NCI-H748 treated with DMSO at 0.1 percent for 48 hours (cell line): ENCODE measurements at places on chromosomes 2 and 18.

GRCh38 chr2:218073185-218073584, 4.1 kb downstream of the RUFY4 start:
- DNase-seq = no peak

DNA sequence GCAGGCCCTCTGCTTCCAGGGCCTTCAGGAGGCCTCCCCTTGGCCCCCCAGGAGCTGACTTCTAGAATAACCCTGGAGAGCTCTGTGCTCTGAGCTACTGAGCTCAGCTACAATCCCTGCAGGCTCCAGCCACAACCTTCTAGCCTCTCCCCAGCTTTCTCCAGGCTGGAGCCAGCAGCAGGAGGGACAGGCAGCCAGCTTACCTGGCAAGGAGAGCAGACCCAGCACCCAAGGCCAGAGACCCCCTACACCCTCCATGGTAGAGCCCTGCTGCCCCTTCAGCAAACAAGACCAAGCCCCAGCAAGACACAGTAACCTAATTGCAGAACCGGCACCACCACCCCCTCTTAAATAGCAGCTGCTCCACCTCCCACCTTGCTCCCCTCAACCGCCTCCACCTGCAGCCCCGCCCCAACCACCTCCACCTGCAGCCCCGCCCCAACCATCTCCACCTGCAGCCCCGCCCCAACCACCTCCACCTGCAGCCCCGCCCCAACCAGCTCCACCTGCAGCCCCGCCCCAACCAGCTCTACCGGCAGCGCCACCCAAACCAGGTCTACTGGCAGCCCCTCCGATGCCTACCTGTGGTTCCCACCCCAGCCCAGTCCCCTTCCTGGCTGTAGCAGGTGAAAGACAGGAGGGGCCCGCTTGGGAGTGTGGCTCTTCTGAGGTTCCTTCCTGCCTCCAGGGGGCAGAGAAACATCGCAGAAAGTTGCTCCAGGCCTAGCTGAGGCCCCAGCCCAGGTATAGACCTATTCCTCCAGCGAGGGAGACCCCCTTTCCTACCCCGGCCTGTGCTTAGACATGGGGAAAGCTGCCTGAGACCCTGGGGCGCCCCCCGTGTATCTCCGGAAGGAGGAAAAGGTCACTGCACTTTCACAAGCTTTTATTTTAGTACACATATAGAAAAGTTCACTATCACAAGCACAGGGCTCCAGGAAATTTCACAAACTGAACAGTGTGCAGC, at the start of gene ASTL:
ASTL (minus strand) TSS at position 324 of the 967 bp plus-strand sequence; CDS start at position 258, 66 bp downstream.
- DNase-seq = peak; percentile 40

DNA sequence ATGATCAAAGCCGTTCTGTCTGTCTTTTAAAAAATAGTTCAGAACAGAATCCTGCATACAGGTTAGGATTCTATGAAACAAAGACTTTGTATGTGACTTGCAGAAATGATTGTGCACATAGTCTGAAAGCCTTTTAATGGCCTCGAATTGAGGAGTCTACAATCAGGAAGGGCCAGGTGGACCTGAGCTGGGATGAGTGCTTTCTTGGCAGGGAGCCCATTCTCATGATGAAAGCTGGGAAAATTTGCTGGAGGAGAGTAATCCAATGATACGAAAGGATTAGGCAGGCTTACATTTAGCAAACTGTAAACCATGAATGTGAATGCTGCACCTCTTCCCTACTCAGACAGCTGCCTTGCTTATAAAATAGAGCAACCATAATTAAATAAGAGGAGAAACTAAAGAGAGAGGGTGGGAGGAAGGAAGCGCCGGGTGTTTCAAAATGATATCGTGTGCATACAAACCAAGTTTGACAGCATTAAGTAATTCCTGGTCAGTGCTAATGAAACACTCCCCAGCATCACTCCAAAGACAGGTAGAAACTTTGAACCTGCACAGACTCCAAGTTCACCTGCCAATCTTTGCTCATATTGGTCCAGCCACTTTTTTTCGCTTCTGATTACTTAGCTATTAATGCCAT, 23.7 kb upstream of the CXCR4 start:
- peak; percentile 94 for DNase-seq

- DNase-seq = peak; percentile 37
Observed at GRCh38 chr2:178419123-178419522, 31.9 kb downstream of the PRKRA start.

GRCh38 chr18:44793194-44793593, 112.5 kb downstream of the SETBP1 start:
- DNase-seq = no peak

- no peak for DNase-seq
Observed at GRCh38 chr18:39770399-39770798, 2184.6 kb upstream of the PIK3C3 start.

- no peak for DNase-seq
Observed at GRCh38 chr2:182895798-182896197, 29.4 kb upstream of the FRZB start.

DNA sequence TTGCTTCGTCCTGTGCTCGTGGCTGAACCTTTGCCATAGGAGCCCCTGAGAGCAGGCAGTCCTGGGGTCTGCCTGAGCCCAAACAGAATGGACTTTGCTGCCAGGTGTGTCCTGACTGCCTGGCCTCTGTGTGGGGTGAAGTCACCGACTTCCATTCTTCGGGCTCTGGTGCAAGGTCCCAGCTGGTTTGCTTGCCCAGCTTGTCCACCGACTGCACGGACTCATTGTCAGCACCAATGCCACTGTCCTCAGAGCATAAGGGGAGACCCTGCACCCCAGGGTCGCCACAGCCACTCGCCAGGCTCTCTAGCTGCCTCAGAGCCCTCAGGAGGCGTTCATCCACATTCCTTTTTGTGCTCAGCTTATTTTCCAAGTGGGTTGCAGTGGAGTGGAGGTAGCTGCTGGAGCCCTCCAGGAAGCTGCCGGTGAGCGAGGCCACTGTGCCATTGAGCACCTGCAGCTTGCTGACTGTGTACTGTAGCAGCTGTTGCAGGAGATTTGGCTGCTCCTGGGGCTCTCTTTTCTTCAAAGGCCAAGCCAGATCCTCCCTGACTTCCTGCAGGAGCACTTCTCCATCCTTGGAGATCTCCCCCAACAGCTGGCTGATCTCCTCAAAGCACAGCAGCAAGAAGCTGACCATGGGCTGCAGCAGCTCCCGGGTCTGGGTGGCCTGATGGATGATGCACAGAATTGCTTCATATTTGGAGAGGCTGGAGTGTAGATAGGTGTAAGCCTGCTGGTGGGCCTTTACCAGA, 1.2 kb downstream of the PCARE start:
- no peak for DNase-seq

GRCh38 chr2:32792416-32792815, 154.3 kb upstream of the LTBP1 start:
- DNase-seq = no peak

- DNase-seq = no peak
Observed at GRCh38 chr2:46387886-46388515, 90.8 kb downstream of the EPAS1 start.

GRCh38 chr2:101113441-101114267, 37.5 kb downstream of the TBC1D8 start:
- DNase-seq = peak; percentile 78

GRCh38 chr2:127674241-127675209, 805 bp downstream of the LIMS2 start:
- DNase-seq = no peak

GRCh38 chr18:69754108-69754507, 193.6 kb downstream of the CD226 start:
- DNase-seq = no peak

DNA sequence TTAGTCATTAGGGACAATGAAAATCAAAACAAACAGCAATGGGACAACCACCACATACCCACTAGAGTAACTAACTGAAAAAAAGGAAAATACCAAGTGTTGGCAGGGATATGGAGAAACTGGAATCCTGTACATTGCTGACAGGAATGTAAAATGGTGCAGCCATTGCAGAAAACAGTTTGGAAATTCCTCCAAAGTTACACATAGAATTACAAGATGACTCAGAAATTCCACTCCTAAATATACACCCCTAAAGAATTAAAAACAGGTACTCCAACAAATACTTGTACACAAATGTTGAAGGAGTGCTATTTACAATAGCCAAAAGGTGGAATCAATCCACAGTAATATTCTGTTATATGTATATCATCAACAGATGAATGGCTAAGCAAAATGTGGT, 110.9 kb downstream of the ROCK1 start:
- no peak for DNase-seq

DNA sequence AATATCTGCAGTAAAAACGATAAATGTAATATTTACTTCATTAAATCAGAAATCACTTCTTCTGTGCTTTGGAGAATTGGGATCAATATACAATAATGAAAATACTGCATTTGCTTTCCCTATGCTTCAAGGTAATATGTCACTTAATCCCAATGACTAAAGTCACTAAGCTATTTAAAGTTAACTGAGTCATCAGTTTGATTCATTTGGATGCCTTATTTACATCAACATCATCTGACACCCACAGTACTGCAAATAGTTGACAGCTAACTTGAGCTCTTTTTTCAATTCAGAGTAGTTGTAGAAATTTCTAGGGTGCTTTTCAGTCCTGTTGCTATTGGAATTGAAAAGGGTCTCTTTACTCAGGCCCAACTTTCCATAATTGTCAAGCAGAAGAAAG, 776.9 kb upstream of the FSHR start:
- DNase-seq = no peak

DNA sequence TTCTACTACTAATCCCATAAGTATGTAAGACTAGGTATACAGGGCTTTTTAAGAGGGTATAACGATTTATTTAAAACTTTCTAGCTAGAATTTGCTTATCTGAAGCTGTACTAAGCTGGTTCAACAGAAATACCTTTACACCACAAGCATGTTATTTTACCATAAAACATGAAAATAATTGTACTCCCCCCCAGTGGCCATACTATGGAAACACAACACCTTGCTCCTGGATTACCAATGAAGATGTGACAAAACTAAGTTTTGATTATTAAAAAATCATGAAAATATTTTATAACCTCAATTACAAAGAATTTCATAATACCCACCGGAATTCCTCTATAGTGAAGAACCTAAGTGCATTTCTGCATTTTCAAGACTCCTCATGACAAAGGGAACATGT, 27.3 kb downstream of the LPIN2 start:
- DNase-seq = no peak

DNA sequence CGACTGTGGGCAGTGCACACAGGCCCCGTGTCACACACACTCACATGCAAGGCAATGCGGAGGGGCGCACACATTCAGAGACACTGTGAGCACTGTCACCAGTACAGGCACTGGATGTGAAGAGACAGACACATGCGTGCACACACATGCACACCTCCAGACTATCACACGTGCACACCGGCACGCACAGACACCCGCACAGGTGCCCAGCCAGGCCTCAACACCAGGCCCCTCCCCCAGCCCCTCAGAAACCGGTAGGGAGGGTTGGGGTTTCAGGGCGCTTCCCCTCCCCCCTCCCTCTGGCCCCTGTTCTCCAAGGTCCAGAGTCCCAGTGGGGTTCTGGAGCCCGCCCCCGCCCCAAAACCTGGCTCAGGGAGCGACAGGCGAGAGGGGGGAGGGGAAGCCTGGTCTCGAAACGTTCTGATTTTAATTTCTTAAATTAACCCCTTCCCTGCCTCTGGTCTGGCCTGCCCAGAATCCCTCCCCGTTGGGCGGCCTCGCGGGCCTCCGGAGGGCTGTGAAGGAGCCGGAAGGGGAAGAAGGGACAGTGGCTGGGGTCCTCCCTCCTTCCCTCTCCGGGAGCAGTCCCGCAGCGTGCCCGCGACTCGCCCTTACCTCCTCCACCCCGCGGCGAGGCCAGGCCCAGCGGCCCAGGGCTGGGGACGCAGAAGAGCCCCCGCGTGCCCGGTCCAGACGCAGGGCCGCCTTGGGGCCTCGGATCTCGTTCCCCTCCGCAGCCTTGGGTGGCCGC, 558 bp downstream of the FBXO41 start:
- DNase-seq = no peak

DNA sequence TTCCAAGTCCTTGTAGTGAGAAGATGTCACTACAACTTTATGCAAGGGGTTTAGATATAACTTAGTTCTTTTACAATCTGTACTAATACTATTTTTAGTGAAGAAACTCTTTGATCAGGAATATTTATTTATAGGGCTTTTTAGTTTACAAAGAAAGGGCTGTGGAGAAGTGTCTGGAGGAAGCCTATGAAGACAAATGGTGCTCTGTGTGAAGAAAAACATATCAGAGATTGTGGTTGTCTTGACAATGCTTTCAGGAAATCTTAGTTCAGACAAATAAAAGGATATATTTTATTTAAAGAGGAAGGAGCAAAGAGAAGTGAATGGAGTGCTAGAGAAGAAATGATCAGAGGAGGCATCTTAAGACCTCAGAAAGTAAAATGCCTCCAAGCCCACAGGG, 824.9 kb downstream of the DCDC2C start:
- DNase-seq = no peak

GRCh38 chr2:32633040-32633439, 5.2 kb downstream of the TTC27 start:
- no peak for DNase-seq

GRCh38 chr2:30484995-30485394, 37.9 kb downstream of the LCLAT1 start:
- DNase-seq = no peak

DNA sequence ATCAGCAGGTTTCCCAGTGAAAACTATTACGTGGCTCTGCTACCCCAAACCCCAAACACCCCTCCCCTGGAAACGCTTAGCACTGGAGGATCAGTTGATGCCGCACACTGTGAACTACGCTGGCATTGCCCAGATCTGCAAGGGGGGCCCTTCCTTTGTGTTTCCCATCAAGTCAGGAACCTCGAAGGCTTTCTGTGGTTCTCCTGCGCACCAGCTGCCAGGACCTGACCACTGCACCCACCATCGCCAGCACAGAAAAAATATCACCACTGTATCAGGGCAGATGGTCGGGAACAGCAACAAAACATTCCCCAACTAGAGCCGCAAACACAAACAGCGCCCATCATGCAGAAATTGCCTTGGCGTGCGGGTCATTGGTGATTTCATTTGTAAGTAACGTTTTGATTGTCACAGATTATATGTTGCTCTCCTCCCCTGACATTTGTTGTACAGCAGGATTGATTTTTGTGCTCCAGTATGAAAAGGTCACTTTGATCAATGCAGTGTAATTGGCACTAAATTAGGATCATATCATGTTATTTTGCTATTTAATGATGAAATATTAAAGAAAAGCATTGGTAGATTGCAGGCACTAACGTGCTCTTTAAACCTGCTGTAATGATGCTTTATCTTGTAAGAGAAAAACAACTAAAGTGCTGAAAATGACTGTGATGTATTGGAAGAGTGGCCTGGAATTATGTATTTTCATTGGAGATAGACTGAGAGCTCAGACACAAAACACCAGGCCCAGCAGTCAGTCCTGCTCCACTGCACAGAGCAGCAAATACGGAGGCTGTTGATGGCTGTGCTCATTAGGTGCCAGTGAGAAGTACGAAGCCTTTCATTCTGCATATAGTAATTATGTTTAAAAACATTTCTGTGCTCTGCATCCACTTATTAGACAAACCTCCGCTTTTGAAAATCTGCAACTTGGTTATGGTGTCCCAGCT, 833.2 kb upstream of the SALL3 start:
- DNase-seq = no peak

GRCh38 chr18:26460449-26461091, 87.8 kb downstream of the KCTD1 start:
- DNase-seq = peak; percentile 98

- no peak for DNase-seq
Observed at GRCh38 chr2:10120877-10121574, 1.5 kb upstream of the RRM2 start.

- DNase-seq = no peak
Observed at GRCh38 chr2:9756692-9757250, 86.5 kb upstream of the TAF1B start.
